Smooth muscle cell of the coronary artery (primary cell): ENCODE measurements at places on chromosomes 16 and 17. TPM values are rescaled to one million over a fixed set of nuclear protein-coding genes. Genes with fewer than 3 reads are reported as not detected.

Gene GPR142
- total RNA-seq: not detected in 2 replicates

Gene TBC1D3
- not detected in 2 replicates for total RNA-seq

Gene CACNG5
- not detected in 2 replicates for total RNA-seq

Gene IRX6
- 0.12 TPM in 1 of 2 replicates, not detected in the other for total RNA-seq

Gene APOBR
- not detected in 2 replicates for total RNA-seq

Gene CRHR1
- not detected in 2 replicates for total RNA-seq

Gene HSDL1
- total RNA-seq: 16.5 and 20.6 TPM in 2 replicates

Gene CMIP
- 4.1 and 6.3 TPM in 2 replicates for total RNA-seq

Gene GLTPD2
- total RNA-seq: not detected in 2 replicates

Gene CACNG4
- total RNA-seq: not detected in 2 replicates

Gene CCL17
- not detected in 2 replicates for total RNA-seq

Gene HSD11B2
- not detected in 2 replicates for total RNA-seq

Gene RBFOX1
- not detected in 2 replicates for total RNA-seq

Gene EFCAB5
- total RNA-seq: 0.35 TPM in 1 of 2 replicates, not detected in the other

Gene CD79B
- total RNA-seq: 1.8 TPM in 1 of 2 replicates, not detected in the other

Gene SLC13A2
- total RNA-seq: not detected in 2 replicates

Gene ADAMTS18
- total RNA-seq: 0.12 and 0.38 TPM in 2 replicates

Gene ZFPM1
- total RNA-seq: 0.59 and 4.0 TPM in 2 replicates

Gene ANKRD13B
- total RNA-seq: 4.0 and 4.4 TPM in 2 replicates

Gene SLFN12L
- under 0.01 TPM in 1 of 2 replicates, not detected in the other for total RNA-seq

Gene NUDT21
- total RNA-seq: 44.2 and 51.2 TPM in 2 replicates

Gene FOXL1
- total RNA-seq: 1.1 and 20.4 TPM in 2 replicates

Gene MSLN
- total RNA-seq: not detected in 2 replicates

Gene UTS2R
- total RNA-seq: not detected in 2 replicates

Gene KCNJ2
- total RNA-seq: 0.75 and 19.0 TPM in 2 replicates

Gene CDRT15L2
- not detected in 2 replicates for total RNA-seq

Gene PRSS53
- total RNA-seq: 1.2 and 1.5 TPM in 2 replicates

Gene GRAPL
- 0.15 and 0.47 TPM in 2 replicates for total RNA-seq

Gene KRT40
- total RNA-seq: not detected in 2 replicates

Gene INCA1
- 0.30 and 1.1 TPM in 2 replicates for total RNA-seq

Gene PDILT
- total RNA-seq: not detected in 2 replicates

Gene NOB1
- total RNA-seq: 21.9 and 30.7 TPM in 2 replicates

Gene GPRC5B
- 14.0 and 35.3 TPM in 2 replicates for total RNA-seq

Gene SUMO2
- 148 and 219 TPM in 2 replicates for total RNA-seq

Gene CHST6
- 0.94 and 1.7 TPM in 2 replicates for total RNA-seq

Gene CCL16
- total RNA-seq: not detected in 2 replicates

Gene SDR42E1
- total RNA-seq: 0.08 and 0.12 TPM in 2 replicates

Gene CNP
- total RNA-seq: 51.1 and 97.1 TPM in 2 replicates

Gene CACNG1
- not detected in 2 replicates for total RNA-seq

Gene PITPNM3
- total RNA-seq: 0.35 and 0.83 TPM in 2 replicates

Gene DUS2
- total RNA-seq: 11.7 and 14.4 TPM in 2 replicates

Gene AGRP
- total RNA-seq: 0.08 TPM in 1 of 2 replicates, not detected in the other

Gene TBC1D3L
- total RNA-seq: 1.9 and 2.5 TPM in 2 replicates
